Endodermal cell (in vitro differentiated cells): ENCODE measurements at places on chromosomes 1 and 21. TPM values are rescaled to one million over a fixed set of nuclear protein-coding genes. Genes with fewer than 3 reads are reported as not detected.

The LIN28A gene
- total RNA-seq: 997 and 1,041 TPM in 2 replicates

The PLA2G2A gene
- total RNA-seq: 0.50 and 1.0 TPM in 2 replicates

The TFF1 gene
- 2.1 to 3.7 TPM (median 2.2 TPM) in 3 replicates for total RNA-seq

The PLOD1 gene
- total RNA-seq: 71.5 to 95.0 TPM (median 73.1 TPM) in 3 replicates

The SPATA1 gene
- total RNA-seq: 0.52 and 0.55 TPM in 2 replicates

The SPRR4 gene
- total RNA-seq: not detected in 2 replicates

The S100A9 gene
- total RNA-seq: not detected in 3 replicates

The SCNM1 gene
- 44.8 and 47.4 TPM in 2 replicates for total RNA-seq

The B3GALT5 gene
- 2.1 to 2.5 TPM (median 2.5 TPM) in 3 replicates for total RNA-seq

The MIGA1 gene
- total RNA-seq: 9.5 to 9.8 TPM (median 9.7 TPM) in 3 replicates

The MCOLN2 gene
- total RNA-seq: 0.20 to 0.25 TPM (median 0.23 TPM) in 3 replicates

The HSD3B1 gene
- total RNA-seq: not detected in 3 replicates

The AADACL4 gene
- total RNA-seq: not detected in 2 replicates

The CACNA1S gene
- total RNA-seq: 0.11 to 0.13 TPM in 2 of 3 replicates, not detected in the other
